Gastrocnemius medialis (tissue), 4 donors: ENCODE measurements at places on chromosomes 7 and 10. TPM values are rescaled to one million over a fixed set of nuclear protein-coding genes. Genes with fewer than 3 reads are reported as not detected.

DNA sequence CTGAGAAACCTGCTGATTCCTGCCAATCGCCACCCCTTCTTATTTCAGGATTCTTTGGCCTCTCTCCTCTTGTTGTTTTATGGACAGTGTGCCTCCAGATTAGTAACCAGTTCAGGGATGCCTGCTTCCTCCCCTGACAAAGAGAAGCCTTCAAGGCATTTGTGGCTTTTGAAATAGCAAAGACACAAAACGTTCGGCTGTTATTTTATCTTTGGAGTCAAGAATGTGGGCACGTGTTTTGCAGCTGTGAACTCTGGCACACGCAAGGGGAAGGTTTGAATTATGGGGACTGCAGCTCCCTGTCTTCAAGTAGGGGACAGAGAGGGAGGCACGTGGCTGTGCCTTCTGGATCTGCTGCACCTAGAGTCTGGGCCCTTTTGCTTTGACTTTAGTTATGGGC is 157.9 kb upstream of the GRB10 start:
- H3K4me1 ChIP-seq, result no peaks in the 10 kb centered on the region
- no peak for DNase-seq
- no peak overlapping the region for H3K27ac ChIP-seq
- H3K27me3 ChIP-seq, result no peaks in the 10 kb centered on the region

- no peaks in the 10 kb centered on the region for H3K27me3 ChIP-seq
- no peaks in the 10 kb centered on the region for H3K36me3 ChIP-seq
- no peak overlapping the region for H3K4me3 ChIP-seq
These were observed 158.9 kb downstream of the KLF6 start for GRCh38 chr10:3625959-3626751.

WDR37 gene
- 25.7 TPM for total RNA-seq

FOXI2 gene
- not detected for total RNA-seq

DNA sequence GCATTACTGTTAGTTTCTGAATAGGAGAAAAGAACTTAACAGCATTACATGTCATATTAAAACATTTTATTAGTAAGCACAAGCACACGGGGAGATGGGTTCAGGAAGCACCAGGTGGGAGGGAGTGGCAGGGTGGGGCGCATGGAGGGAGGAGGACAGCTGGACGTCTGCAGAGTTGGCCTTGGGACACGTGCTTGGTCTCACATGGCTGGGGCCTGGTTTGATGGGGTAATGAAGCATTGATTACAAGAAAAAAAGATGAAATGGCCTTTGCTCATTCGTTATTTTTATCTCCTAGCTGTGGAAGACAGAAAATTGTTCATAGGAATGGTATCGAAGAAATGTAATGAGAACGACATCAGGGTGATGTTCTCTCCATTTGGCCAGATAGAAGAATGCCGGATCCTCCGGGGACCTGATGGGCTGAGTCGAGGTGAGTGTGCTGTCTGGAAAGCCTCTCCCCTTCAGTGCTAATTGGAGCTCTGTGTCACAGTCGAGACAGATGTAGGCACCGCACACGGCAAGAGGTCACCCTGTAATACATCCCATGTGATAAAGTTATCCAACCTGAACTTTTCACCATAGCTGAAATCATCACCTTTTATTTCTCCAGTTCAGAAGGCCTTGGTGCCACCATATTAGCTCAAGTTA is 239.9 kb downstream of the CELF2 start:
- H3K4me3 ChIP-seq, result no peak overlapping the region
- H3K36me3 ChIP-seq, result no peaks in the 10 kb centered on the region
- H3K27me3 ChIP-seq, result no peaks in the 10 kb centered on the region
- peaks cover 18% of the 10 kb centered on the region for H3K4me1 ChIP-seq
- no peak overlapping the region for H3K27ac ChIP-seq

PHYHIPL gene
- total RNA-seq, result not detected

- H3K4me3 ChIP-seq, result no peak overlapping the region
- DNase-seq, result no peak
These were observed 224.7 kb upstream of the SH2B2 start for GRCh38 chr7:102061981-102062390.

KCNH2 gene
- not detected for total RNA-seq
